Activated CD4-positive, alpha-beta memory T cell treated with anti-CD3 and anti-CD28 coated beads for 36 hours (primary cell): ENCODE measurements at places on chromosomes 7 and 10. TPM values are rescaled to one million over a fixed set of nuclear protein-coding genes. Genes with fewer than 3 reads are reported as not detected.

DNA sequence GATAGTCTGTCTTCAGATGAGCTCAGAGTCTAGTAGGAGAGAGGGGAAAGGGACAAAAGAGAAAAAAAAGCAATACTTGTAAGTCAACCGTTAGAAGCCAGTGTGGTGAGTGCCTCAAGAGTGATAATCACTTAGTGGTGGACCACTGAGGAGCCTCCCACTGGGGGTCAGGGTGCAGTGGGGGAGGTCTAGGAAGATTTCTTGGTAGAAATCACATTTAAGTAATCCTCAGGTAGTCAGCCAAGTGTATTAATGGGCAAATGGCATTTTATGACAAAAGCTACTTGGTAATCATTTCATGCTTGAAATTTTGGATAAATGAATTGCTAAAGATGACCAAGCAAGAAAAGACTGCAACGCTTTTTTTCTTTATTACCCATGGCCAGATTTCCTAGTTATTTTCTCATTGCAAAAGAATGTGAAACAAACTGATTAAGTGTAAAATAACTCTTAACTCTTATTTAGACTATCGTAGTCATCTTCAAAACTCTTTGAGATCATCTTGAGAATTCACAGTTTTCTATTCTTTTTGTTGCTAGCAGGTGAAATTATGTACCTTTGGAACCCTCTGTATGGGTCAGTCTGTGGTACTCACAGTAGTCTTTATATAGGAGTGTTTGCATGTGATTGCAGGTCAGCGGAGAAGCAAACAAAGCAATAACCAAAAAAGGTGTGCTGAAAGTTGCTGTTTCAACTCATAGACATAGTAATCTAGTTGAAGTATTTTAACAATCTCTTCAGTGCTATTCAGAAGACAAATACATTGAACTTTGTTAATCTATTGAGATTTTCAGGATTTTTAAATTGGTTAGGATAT lies 63.9 kb downstream of the PPP1R9A start:
- no peak overlapping the region for H3K27ac ChIP-seq
- DNase-seq: no peak
- no peaks in the 10 kb centered on the region for H3K4me1 ChIP-seq

DNA sequence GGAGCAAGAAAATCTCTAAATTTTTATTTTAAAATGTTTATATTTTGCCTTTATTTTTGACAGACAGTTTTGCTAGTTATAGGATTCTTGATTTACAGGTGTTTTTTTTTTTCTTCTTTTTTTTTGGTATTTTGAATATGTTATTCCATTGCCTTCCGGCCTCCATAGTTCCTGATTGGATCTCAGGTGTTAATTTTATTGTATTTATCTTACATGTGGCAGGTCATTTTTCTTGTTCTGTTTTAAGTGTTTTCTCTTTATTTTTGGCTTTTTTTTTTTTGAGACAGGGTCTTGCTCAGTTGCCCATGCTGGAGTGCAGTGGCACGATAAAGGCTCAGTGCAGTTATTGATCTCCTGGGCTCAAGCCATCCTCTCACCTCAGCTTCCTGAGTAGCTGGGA lies 73.9 kb downstream of the MLLT10 start:
- H3K27me3 ChIP-seq: no peaks in the 10 kb centered on the region
- no peak overlapping the region for H3K27ac ChIP-seq
- peaks cover 35% of the 10 kb centered on the region for H3K36me3 ChIP-seq

The POU6F2 gene
- total RNA-seq: not detected

The PLEKHA1 gene
- total RNA-seq: 12.9 TPM

GRCh38 chr7:123783820-123784219 lies 35.0 kb upstream of the WASL start:
- H3K36me3 ChIP-seq: no peaks in the 10 kb centered on the region
- no peak overlapping the region for H3K4me3 ChIP-seq
- H3K4me1 ChIP-seq: no peaks in the 10 kb centered on the region
- H3K27ac ChIP-seq: no peak overlapping the region
- peaks cover 4% of the 10 kb centered on the region for H3K27me3 ChIP-seq

The CLRN3 gene
- total RNA-seq: not detected

The NUTM2E gene
- 0.12 TPM for total RNA-seq

GRCh38 chr10:1120306-1120705 lies 64.1 kb downstream of the WDR37 start:
- H3K36me3 ChIP-seq: peaks cover 70% of the 10 kb centered on the region
- H3K27me3 ChIP-seq: no peaks in the 10 kb centered on the region
- no peak overlapping the region for H3K4me3 ChIP-seq

The EN2 gene
- total RNA-seq: not detected

- no peak for DNase-seq
- no peaks in the 10 kb centered on the region for H3K27me3 ChIP-seq
- no peak overlapping the region for H3K4me3 ChIP-seq
- no peaks in the 10 kb centered on the region for H3K36me3 ChIP-seq
- H3K4me1 ChIP-seq: no peaks in the 10 kb centered on the region
Observed at GRCh38 chr10:97822261-97822687, 27.4 kb upstream of the GOLGA7B start.

The H2AZ2 gene
- 299 TPM for total RNA-seq

DNA sequence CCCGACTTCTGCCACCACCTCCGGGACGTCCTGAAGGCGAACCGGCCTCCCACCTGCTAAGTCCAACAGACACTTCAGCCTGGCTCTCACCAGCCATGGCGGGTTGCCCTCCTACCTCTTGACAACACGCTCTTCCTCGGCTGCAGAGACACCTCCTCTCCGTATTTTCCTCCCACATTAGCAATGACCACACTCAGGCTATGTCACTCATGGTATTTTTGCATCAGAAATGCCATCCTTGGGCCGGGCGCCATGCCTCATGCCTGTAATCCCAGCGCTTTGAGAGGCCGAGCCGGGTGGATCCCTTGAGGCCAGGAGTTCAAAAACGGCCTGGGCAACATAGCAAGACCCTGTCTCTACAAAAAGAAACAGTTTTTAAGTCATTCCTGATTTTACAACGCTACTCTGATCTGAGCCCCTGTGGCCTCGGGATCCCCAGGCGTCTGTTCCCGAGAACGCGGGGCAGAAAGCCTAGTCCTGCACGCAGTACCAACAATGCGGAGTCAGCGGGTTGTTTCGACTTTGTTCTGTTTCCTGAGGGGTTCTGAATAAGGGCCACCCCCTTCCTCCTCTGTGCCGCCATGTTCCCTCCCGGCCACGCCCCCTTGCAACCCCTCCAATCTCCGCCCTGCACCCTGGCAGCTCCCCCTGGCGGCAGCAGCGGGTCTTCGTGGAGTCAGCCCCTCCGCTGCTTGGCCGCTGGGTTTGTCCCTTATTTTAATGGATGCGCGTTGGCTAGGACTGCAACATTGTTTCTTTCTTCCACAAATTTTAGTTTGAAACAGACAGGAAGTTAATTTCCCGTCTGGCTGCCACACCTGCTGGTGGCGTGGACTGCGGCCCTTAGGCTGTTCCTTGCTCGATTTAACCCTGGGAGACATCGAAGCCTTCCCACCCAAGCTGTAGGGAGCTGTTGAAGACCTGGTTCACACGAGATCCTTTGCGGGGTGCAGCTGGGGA lies 9.7 kb upstream of the ZFAND2A start:
- peak; percentile 98 for DNase-seq
- peak overlapping the region; percentile 91 for H3K27ac ChIP-seq
- H3K4me3 ChIP-seq: peak overlapping the region; percentile 85
- peaks cover 13% of the 10 kb centered on the region for H3K4me1 ChIP-seq

The RINT1 gene
- total RNA-seq: 23.3 TPM

DNA sequence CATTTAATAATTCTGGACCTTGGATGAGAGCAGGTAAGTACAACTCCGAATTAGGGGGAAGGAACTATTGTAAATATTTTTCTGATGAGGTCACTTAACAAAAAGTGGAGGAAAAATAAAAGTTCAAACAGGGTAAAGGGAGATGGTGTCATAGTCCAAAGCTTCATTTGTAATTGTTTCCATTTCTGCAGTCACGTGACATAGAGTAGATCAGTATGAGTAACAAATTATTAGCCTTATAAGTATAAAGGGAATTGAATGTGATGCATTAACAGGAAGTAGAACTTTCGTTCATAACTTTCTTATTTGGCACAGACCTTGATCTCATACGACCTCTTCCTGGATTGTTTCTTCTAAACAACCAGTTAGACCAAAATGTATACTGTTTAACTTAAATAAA lies 347.2 kb upstream of the TPK1 start:
- no peak overlapping the region for H3K4me3 ChIP-seq
- no peaks in the 10 kb centered on the region for H3K27me3 ChIP-seq
- H3K36me3 ChIP-seq: no peaks in the 10 kb centered on the region
- no peak overlapping the region for H3K27ac ChIP-seq
- H3K4me1 ChIP-seq: no peaks in the 10 kb centered on the region

DNA sequence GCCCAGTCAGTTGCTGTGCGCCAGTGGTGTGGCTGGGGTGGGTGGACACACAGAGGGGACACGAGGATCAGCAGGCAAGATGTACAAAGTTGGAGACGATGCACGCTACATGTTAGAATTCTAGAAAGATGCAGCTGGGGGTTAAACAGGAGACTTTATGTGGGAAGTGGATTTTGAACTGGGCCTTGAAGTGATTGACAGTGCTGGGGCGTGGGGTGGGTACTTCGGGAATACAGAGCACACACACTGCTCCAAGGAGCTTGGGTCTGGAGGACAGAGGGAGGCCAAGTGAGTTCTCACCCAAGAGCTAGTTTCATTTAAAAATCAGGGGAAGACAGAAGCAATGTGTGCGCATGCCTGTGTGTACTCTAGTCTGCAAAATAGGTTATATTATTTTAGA lies 87.1 kb downstream of the CREM start:
- peak overlapping the region; percentile 2 for H3K27ac ChIP-seq
- DNase-seq: no peak
- H3K27me3 ChIP-seq: no peaks in the 10 kb centered on the region
- peaks cover 30% of the 10 kb centered on the region for H3K36me3 ChIP-seq
- H3K4me1 ChIP-seq: peaks cover 42% of the 10 kb centered on the region

The SLC13A4 gene
- total RNA-seq: not detected

The GLI3 gene
- 0.02 TPM for total RNA-seq

DNA sequence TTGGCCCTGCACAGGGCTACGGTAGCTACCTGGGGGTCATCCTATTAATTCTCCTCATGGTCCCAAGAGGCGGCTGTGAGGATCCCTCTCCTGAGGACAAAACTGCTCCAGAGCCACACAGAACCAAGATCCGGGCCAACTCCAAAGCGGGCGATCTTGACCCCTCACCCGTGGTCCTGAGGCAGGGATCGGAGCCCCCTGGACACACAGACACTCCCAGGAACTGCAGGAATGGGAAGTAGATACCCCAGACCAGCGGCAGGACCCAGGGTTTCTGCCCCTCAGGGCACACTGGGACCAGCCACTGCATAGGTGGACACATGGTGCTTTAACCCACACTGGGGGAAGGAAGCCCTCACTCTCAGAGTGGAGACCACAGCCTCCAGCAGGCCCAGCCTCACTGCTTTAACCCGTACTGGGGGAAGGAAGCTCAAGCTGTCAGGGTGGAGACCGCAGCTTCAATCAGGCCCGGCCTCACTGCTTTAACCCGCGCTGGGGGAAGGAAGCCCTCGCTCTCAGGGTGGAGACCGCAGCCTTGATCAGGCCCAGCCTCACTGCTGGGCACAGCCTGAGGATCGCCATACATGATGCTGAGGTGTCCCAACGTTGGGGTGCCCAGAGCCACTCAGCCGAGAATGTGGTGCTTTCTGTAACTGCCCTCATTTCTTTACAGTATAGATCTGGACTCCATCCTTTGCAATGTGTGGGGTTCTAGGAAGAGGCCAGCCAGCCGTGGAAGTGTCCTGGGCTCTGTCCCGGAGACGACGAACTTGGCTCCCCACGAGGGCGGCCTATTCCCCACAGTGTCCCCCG lies 60.1 kb downstream of the DIP2C start:
- H3K27ac ChIP-seq: no peak overlapping the region
- H3K36me3 ChIP-seq: no peaks in the 10 kb centered on the region
- no peak overlapping the region for H3K4me3 ChIP-seq
- H3K4me1 ChIP-seq: peaks cover 3% of the 10 kb centered on the region
- no peak for DNase-seq

- H3K4me1 ChIP-seq: no peaks in the 10 kb centered on the region
- DNase-seq: no peak
- no peaks in the 10 kb centered on the region for H3K27me3 ChIP-seq
- H3K4me3 ChIP-seq: no peak overlapping the region
- H3K36me3 ChIP-seq: no peaks in the 10 kb centered on the region
- H3K27ac ChIP-seq: no peak overlapping the region
Observed at GRCh38 chr7:80047856-80048459, 86.7 kb upstream of the GNAI1 start.

DNA sequence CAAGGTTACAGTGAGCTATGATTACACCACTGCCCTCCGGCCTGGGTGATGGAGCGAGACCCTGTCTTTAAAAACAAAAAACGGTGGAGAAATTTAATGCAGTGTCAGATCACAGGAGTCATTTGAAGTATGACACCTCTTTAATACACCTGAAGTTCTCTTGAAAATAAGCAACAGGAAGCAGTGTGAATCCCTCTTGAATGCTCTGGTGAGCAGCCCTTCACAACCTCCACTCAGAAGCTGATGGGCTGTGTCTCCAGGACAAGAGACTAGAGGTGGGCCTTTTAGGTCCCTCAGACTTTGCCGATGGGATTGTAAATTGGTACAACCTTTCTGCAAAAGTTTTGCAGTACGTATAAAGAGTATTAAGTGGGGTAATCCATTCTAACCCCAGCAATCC lies 50.1 kb downstream of the CYP26A1 start:
- H3K27me3 ChIP-seq: no peaks in the 10 kb centered on the region
- H3K27ac ChIP-seq: no peak overlapping the region
- H3K4me3 ChIP-seq: no peak overlapping the region
- H3K36me3 ChIP-seq: peaks cover 14% of the 10 kb centered on the region

DNA sequence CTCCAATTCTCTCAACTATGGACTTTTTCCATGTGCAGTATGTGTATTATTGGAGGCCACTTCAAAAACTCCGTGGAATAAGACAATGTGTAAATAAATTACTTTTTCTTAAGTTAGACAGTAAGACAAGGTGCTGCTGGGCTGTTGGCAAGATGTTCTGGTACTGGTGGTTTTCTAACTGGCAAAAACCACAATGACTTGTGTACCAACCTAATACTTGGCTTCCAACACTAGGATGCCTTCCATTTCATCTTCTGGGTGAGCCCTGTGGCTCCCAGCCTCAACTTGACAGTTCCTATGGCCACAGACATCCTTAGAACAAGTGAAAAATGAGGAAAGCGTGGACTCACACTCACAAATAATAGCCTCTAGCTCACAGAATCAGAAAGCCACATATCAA lies 77.0 kb downstream of the OSBPL3 start:
- H3K36me3 ChIP-seq: peaks cover 3% of the 10 kb centered on the region
- no peak overlapping the region for H3K4me3 ChIP-seq
- DNase-seq: no peak
- no peaks in the 10 kb centered on the region for H3K27me3 ChIP-seq
- H3K4me1 ChIP-seq: peaks cover 53% of the 10 kb centered on the region

GRCh38 chr10:119022846-119023552 lies 6.5 kb upstream of the NANOS1 start:
- no peaks in the 10 kb centered on the region for H3K4me1 ChIP-seq
- peaks cover 3% of the 10 kb centered on the region for H3K27me3 ChIP-seq
- DNase-seq: no peak
- H3K27ac ChIP-seq: no peak overlapping the region
- no peaks in the 10 kb centered on the region for H3K36me3 ChIP-seq

- H3K27ac ChIP-seq: no peak overlapping the region
- no peaks in the 10 kb centered on the region for H3K27me3 ChIP-seq
- no peaks in the 10 kb centered on the region for H3K36me3 ChIP-seq
- H3K4me3 ChIP-seq: no peak overlapping the region
Observed at GRCh38 chr7:97693586-97693985, 38.3 kb upstream of the TAC1 start.

GRCh38 chr10:82668221-82668895 lies 793.4 kb downstream of the NRG3 start:
- H3K36me3 ChIP-seq: no peaks in the 10 kb centered on the region
- H3K27me3 ChIP-seq: no peaks in the 10 kb centered on the region
- H3K27ac ChIP-seq: no peak overlapping the region
- no peak for DNase-seq

The ABCA13 gene
- not detected for total RNA-seq

The OR6V1 gene
- total RNA-seq: not detected
